ENCODE measurements at places on chromosomes 6 and 20.

DNA sequence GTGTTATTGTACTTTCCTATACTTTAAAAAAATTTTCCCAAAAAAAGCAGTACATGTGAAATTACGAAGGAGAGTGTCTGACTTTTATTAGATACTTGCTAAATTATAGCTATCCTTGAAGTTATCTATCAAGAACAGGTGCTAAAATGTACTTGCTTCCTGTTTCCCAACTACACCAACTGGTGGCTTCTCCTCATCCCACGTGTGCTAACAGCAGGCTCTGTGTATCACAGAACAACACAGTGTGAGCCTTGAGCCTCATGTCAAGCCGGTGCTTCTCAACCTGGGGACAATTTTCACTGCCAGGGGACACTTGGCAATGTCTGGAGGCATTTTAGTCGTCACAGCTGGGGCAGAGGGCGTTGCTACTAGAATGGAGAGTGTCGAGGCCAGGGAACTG is 36.2 kb upstream of the CDYL start:
- no peak for DNase-seq

DNA sequence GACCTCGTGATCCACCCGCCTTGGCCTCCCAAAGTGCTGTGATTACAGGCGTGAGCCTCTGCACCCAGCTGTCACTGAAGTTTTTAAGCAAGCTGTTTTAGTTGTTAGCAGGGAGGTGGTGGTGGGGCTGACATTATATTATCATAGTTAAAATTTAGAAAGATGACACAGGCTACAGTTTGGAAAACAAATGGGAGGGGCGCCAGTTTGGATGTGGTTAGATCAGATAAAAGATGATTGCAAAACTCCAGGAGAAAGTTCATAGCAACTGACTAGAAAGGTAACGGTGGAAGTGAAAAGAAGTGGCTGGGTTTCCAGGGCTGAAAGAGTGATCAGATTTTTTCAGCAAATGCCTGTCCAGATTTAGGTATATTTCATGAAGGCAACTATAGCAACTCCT is 311.9 kb upstream of the CITED2 start:
- DNase-seq = no peak

DNA sequence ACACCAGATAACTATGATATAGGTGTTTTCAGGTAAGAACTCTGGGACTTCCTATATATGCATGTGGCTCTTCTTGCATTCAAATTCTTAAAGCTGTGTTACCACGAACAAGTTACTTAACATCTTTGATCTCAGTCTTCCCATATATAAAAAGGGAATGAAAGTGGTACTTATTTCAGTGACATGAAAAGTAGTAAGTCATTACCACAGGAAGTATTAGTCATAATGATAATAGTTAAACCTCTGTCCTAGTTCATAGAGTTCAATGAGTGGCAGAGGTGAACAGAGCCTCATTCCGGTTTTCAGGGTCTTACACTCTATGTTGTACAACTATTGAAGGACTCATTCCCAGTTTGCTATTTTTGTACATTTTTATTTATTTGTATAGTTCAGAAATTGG is 237.0 kb downstream of the NKAIN2 start:
- no peak for DNase-seq

GRCh38 chr6:87384449-87384848 is 23.3 kb upstream of the CFAP206 start:
- DNase-seq = no peak

Measured in astrocyte (in vitro differentiated cells and primary cell).